LHCN-M2 (cell line): ENCODE measurements at places on chromosomes 7 and 10.

GRCh38 chr10:72889391-72889831 is 4.1 kb upstream of the OIT3 start:
- no peak for DNase-seq

GRCh38 chr10:5559642-5560141 is 34.9 kb downstream of the CALML3 start:
- DNase-seq, result no peak

- DNase-seq, result peak; percentile 34
Measured at GRCh38 chr10:117165538-117166417, 27.7 kb upstream of the VAX1 start.

- DNase-seq, result peak; percentile 32
Measured at GRCh38 chr7:46058086-46058823, 137.2 kb upstream of the IGFBP3 start.

DNA sequence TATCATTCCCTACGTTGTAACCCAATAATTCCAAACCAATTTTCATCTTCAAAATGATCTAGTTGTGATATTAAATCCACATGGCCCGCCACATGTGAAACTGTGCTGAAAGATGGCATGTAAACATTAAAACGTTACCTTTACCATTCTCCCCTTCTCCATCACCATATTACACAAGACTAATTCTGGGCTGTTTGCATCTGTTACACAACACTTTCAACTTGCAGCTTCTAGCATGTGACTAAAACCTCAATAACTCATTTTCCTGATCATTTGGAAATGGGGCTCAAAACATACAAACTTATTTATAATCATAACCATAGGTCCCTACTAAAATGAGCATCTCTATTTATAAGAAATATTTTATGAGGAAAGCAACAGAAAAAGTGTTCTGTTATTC is 4.7 kb downstream of the MTERF1 start:
- peak; percentile 7 for DNase-seq

- DNase-seq, result no peak
Measured at GRCh38 chr7:159064816-159065510, 79.7 kb downstream of the VIPR2 start.

DNA sequence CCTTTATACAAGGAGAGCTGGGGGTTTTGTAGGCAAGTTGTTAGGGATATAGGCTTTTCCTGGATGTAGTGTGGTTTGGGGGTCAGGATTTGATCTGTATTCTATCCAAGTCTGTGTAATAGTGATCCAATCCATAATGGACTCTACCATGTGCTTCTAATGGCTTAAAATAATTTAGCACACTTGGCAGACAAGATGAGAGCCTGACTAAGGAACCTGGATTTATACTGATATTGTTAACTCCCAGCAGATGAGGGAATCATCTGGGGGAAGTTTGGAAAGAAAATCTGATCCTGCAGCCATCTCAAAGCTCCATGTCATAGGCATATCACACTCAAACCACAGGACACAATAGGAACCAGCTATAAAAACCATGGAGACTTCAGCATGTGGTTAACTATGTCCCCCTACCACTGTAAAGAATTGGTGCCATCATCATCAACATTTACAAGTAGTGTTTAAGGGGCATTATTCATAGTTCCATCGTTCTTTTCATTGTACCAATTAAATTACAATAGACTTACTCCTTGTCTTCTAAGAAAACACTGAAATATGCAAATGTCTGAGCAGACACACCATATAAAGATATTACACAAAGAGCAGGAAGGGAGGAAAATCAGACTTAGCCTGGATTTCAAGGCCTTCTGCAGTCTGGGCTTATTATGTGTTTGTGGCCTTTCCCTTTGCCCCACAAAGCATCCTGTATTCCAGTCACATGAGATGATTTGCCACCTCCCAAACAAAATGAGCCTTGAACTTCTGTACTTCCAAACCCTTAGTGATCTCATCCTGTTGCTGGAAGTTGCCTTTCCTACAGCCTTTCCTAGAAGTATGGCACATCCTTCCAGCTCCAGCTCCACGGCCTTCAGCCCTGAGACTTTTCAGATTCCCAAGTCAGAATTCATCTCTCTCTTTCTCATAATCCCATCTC is 22.5 kb upstream of the HPS1 start:
- no peak for DNase-seq

- DNase-seq, result no peak
Measured at GRCh38 chr7:34544621-34545020, 113.4 kb upstream of the NPSR1 start.

DNA sequence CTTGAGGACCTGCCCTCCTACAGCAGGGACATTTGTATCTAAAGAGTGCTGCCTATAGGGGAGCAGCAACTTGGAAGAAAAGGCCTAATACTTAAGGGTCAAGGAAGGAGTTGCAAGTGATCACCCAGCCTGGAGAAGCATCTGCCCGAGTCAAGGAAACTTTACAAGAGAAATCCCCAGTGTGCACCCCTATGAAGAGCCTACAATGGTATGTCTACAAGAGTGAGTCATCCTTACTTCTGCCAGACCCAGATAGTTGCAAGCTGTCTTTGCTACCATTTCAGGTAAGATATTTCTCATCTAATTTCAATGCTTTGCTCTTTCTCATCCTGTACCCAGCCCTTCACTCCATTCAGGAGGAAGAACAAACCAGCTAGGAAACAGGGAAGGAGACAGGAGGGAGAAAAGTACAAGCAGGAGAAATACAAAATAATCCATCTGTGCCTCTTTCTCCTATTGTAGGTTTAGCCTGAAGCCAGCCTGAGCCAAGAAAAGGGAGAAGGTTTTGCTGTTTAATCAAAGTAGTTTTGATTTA is 34.4 kb upstream of the AGR3 start:
- peak; percentile 90 for DNase-seq

DNA sequence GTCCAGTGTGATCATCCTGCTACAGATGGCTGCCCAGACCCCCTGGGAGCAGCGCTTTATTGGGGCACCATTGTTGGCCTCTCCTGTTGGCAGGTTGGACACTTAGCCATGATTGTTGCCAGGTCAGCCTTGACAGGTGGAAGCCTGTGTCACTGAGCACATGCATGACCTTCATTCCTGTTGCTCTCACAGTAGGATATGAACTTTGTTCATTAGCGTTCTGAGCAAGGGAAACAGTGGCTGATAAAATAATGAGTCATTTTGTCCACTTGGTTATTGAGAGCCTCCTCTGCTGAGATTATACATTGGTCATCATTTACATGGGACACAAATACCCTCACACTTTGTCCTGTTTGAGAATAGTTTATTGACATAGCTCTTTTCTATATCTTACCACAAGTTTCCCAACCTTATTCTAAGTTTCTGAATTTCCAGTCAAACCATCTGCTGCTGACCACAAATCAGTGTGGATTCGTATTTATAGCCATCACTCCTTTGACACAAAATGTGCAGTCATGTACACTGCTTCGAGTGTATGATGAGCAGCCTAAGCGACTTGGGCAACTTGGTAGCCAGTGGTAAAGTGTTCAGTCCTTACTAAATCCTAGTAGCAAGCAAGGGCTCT is 102.6 kb downstream of the TPST1 start:
- DNase-seq, result peak; percentile 73

DNA sequence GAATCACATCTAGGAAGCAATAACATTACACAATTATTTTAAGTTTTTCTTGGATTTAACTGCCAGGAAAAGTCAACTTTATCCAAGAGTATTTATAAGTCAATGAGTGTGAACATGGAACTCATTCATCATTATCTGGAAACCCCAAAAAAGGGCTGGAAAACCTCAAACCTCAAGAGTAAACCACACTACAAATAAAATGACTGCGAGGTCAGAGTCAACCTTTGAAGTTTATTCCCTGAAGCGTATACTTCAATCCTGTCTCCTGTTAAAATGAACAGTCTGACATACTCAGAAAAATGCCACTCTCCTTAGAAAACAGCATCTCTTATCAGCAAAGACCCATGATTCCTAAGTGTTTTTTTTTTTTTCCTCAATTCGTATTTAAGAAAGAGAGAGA is 86.5 kb downstream of the RELN start:
- no peak for DNase-seq

GRCh38 chr10:100873146-100873826 is 39.5 kb upstream of the SLF2 start:
- no peak for DNase-seq

DNA sequence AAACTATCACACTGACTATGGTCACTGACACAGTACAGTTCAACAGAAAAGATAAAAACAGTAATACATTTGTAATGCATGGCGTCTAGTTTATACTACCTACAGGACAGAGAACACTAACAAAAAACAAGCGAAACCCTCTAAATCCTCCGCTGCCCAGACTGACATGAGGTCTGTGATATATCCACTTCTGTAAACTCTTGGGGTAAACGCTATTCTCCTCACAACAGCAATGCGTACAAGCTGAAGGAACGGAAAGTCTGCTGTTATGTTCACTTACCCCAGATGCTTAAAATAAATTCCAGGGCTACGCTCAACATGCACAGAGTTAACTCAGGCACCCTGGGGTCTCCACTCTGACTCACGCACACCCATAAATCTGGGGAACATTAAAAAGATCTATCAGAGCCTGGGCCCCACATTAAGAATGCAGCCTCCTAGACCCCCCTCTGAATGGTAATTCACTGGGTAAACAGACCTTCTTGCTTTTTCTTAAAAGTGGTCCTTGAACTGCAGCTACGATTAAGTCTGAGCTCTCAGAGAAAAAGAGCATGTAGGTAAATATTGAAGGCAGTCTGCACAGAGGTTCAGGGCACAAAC is 105.6 kb downstream of the CTBP2 start:
- DNase-seq, result no peak

GRCh38 chr10:103627111-103627892 is 133.8 kb downstream of the NEURL1 start:
- no peak for DNase-seq

DNA sequence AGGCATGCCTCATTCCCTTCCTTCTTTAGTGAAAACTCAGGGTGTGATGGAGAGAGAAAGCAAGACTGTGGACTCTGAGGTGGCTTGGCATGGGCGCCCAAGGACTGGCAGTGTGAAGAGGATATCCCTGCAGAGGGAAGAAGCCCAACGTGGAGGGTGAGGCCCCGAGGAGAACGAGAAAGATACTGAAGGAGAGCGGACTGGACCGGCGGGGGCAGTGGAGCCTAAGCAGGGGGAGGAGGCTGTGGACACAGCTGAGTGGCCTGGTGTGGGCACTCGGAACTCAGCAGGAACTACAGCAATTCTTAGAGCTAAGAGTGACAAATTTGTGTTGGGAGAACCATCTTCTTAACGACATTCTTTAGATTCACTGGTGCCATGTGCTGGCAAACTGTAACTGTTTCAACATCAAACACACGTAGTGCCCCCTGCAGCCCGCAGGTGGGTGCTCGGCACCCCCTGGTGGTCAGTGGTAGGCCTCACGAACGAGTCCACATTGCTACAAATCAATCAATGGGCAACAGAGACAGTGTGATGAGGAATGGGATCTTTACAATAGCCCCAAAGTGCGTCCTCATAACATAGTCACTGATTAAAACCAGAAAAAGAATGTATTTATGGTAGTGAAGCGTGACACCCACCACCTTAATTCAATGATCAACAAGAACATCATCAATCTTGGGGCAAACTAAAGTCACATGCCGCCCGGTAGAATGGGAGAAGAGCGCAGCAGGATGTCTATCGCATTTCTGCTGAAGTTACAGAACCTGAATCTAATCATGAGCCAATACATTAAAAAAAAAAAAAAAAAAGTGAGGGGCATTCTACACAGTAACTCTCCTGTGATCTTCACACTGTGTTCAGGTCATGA is 2.0 kb upstream of the SFTPA1 start:
- peak; percentile 8 for DNase-seq

DNA sequence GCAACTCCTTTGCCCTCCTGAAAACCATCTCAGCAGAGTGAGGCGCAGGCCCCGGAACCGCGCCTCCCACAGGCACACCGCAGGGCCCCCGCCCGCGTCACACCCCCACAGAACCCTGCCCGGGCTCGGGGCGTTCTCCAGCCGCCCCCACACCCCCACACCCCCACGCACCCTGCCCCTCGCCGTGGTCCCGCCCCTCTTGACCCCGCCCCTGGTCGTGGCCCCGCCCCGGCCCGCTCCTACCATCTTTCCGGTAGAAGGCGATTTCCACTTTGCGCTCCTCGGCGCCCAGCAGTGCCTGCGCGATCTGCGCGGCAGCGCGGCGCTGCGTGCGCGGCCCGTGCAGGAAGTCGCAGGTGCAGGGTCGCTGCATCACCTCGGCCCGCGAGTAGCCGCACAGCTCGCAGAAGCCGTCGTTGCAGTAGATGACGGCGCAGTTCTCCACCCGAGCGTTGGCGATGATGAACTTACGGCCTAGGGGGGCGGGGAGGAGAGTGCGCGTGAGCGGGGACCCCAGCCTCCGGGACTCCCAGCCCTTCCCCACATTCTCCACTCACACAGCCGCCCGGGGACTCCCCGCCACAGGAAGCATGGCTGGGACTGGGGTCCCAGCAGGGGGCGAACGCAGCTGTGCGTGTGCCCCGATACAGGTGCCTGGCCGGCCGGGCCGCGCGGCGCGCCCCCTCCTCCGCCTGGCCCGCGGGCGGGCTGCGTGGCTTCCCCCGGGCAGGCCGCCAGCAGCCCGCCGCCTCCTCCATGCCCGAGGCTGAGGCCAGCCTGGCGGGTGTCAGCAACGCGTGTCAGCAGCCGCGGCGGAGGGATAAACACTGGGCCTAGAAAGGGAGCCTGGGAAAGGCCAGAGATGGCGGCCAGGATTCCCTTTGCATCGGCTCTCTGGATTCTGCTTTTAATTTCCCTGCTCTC is 3.4 kb downstream of the KCNH2 start:
- no peak for DNase-seq

DNA sequence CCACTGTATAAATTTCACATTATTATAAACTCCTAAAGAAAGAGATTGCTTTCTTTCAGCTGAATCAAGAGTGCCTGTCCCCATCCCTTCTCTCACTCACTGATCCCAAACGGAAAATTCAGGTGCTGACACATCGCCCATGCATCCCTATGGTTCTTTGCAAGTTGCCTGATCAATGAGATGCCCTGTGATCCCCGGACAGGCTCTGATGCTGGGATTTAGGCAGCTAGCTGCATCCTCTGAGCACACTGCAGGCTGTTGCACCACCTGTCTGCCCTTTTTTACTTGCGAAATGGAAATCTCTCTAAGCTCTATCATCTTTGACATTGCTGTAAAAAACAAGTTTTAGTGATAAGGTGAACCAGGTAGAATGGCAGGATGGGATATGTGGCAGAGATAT is 456.5 kb downstream of the GATA3 start:
- DNase-seq, result no peak

- peak; percentile 54 for DNase-seq
Measured at GRCh38 chr7:28682801-28683200, 270.5 kb downstream of the CREB5 start.

- DNase-seq, result no peak
Measured at GRCh38 chr10:132496360-132497062, 41.1 kb upstream of the INPP5A start.

DNA sequence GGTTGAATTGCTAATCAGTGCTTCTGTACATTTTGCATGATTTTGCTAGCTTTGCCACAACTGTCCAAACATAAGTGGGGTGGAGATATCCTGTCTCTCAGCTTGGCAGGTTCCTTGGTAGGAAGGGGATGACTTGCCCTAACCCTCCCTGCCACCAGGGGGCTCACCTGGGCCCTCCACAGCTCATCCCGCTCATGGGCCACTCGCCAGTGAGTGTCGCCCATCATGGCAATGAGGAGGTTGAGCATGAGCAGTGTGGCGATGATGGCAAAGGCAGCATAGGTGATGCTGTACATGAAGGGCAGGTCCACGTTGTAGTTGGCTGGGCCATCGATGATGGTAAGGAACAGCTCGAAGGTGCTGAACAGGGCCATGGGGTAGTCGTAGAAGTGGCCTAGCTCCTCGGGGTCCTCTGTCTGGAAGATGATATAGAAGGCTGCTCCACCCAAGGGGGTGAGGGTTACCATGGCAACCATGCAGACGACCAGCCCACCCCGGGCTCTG is 12.2 kb downstream of the TRPV6 start:
- peak; percentile 19 for DNase-seq

GRCh38 chr7:138799336-138800000 is 1.5 kb upstream of the ATP6V0A4 start:
- no peak for DNase-seq
